ENCODE measurements at places on chromosomes 7 and 10. TPM values are rescaled to one million over a fixed set of nuclear protein-coding genes. Genes with fewer than 3 reads are reported as not detected.

DNA sequence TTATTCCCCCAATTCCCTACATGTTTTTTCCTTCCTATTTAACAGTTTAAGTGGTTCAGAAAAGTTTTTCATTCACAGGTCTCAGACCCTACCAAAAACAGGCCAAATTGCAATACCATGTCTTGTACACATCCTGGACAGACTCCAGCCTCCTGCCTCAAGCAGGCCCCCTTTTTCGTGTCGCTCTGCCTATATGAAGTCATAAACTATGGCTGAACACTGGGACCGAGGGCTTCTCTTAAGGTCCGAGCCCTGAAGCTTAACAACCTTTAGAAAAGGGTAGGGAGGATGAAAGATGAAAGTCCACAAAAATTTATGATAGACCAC, 1.4 kb downstream of the FBXW4 start:
- H3K27ac ChIP-seq: peak overlapping the region; percentile 98
- peak; percentile 5 for DNase-seq

DNA sequence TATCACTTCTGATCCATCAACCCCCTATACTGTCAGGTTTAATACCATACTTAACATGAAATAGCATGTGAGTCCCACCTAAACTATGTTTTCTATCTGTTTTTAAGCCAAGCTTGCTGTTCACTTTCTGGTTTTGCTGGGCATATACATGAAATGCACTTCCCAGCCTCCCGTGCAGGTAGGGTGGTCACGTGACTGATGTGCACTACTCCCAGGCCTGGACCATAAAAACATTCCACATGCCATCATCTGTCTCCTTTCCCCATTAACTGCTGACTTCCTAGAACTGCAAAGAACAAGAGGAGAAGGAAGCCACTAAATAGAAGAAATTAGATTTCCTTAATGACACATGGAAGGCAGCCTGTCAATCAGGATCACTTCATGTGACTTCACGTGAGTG, 40.1 kb upstream of the CALD1 start:
- no peak overlapping the region for H3K27ac ChIP-seq
- peaks cover 22% of the 10 kb centered on the region for H3K4me1 ChIP-seq
- H3K4me3 ChIP-seq: no peak overlapping the region
- H3K27me3 ChIP-seq: peaks cover 4% of the 10 kb centered on the region
- DNase-seq: no peak
- H3K36me3 ChIP-seq: no peaks in the 10 kb centered on the region

The ASB4 gene
- not detected for total RNA-seq

The ZMYND11 gene
- 31.4 TPM for total RNA-seq

DNA sequence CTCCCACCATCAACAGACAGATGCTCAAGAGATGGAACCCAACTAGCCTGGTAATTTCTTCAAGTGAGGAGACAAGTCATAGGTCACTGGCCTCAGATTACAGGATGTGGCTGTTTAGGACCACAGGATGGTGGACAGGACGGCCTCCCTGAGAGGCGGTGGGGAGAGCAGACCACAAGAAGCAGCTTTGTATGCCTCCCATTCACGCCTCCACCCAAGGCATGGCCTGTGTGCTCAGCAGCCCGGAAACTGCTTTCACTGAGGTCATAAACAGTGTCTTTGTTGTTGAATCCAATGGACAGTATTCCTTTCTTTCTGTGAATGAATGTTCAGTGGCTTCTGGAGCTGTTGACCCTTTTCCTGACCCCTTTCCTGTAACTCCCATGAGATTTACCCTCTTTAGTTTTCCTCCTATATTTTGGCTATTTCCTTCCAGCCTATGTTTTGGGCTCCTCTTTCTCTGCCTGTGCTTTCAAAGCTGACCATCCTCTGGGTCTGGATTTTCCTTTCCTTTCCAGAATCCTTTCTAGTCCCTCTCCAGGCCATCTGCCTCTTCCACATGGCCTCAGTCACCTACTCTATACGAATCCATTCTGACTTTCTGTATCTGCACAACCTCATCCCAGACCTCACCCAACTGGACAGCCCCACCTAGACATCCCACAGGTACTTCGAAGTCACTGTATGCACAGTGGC, 32.4 kb upstream of the INPP5F start:
- peaks cover 8% of the 10 kb centered on the region for H3K27me3 ChIP-seq
- DNase-seq: no peak
- H3K27ac ChIP-seq: peak overlapping the region; percentile 35
- no peak overlapping the region for H3K4me3 ChIP-seq
- H3K36me3 ChIP-seq: no peaks in the 10 kb centered on the region
- H3K4me1 ChIP-seq: no peaks in the 10 kb centered on the region

The FAM25C gene
- not detected for total RNA-seq

DNA sequence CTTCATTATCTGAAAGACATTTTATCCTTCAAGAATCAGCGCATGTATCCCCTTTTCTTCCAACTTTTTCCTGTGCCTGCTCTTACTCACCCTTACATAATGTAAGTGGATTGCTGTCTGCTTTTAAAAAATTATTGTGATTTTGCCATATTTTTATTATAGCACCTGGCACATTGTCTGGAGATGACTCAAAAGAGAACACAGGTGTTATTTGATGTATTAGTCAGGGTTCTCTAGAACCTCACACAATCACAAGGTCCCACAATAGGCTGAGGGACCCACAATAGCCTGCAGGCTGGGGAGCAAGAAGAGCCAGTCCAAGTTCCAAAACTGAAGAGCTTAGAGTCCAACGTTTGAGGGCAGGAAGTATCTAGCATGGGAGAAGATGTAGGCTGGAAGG, 390.0 kb downstream of the EXOC4 start:
- no peak for DNase-seq
- H3K4me1 ChIP-seq: no peaks in the 10 kb centered on the region
- no peaks in the 10 kb centered on the region for H3K27me3 ChIP-seq
- no peak overlapping the region for H3K4me3 ChIP-seq

DNA sequence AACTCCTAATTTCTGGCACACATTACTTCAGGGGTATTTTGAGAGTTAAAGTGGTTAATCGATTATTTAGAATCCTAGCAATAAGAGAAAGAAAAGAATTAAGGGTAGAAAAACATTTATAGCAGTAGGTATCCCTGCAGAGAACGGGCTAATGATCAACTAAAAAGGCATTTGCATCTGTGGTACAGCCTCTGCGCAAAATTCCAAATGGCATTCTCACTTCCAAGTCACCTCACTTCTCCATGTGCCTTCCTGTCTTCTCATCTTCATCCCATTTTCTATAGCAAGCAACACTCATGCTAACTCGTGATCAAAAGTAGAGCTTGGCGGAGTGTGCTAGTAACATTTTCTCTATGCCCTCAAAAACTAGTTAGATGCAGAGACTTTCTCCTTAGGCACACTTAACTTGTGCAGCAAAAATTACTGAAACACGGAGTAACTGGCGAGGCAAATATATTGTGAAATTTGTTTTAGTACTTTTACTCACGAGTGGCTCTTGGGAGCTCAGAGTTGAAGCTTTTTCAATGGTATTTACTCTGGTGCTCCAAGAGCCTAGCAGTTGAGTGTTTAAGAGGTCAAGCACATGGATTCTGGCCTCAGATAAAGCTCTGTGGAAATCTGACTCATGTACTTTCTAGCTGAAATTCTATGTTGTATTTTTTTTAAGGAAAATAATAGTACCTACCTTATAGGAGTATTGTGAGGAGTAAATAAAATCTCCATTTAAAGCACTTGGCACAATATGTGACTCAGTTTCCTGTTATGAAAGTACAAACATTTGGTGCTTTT, 65.1 kb downstream of the MET start:
- H3K27me3 ChIP-seq: peaks cover 4% of the 10 kb centered on the region
- no peaks in the 10 kb centered on the region for H3K4me1 ChIP-seq
- H3K27ac ChIP-seq: no peak overlapping the region
- H3K4me3 ChIP-seq: no peak overlapping the region
- H3K36me3 ChIP-seq: no peaks in the 10 kb centered on the region
- DNase-seq: no peak
